ENCODE measurements at places on chromosomes 11 and 22. TPM values are rescaled to one million over a fixed set of nuclear protein-coding genes. Genes with fewer than 3 reads are reported as not detected.

Gene PGA4
- not detected for total RNA-seq

Gene LPXN
- 1.4 TPM for total RNA-seq

Gene SCGB2A2
- total RNA-seq: not detected

Gene OR5A1
- not detected for total RNA-seq

All from fibroblast of the aortic adventitia (primary cell).